ENCODE measurements at places on chromosomes 6 and 20.

- no peak for DNase-seq
These were observed 22.9 kb downstream of the OR2B2 start for GRCh38 chr6:27889275-27889627.

DNA sequence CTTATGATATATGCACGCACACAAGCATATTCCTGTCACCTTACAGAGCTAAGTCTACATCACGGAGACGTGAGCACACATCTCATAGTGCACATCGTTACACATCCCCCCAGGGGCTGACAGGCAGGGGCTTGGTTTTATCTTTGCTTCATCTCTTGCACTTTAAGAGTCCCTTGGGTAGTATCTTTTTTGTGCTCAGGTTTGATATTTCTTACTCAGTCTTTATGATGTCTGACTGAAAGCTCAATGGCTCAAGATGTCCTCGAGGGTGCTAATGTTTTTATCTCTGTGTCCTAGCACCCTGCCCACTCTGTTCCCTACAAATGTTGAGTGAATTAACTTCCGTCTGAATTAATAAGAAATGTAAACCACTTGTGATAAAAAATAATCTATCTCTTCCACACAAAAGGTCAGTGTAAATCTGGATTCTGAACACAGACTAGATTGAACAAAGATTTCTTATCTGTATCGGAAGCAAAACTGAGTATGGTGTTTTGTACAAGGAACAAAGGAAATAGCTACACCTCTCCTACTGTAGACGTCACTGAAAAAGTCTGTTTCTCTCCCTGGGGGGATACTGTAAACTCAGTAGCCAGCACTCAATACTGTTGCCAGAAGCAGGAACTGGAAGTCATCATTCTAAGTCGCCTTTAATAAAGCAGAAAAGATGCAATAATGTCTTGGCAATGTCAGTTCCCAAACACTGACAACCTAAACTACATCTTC lies 195.1 kb downstream of the PRKN start:
- no peak for DNase-seq

- DNase-seq = no peak
These were observed 374.6 kb upstream of the SYNCRIP start for GRCh38 chr6:86017236-86017635.

DNA sequence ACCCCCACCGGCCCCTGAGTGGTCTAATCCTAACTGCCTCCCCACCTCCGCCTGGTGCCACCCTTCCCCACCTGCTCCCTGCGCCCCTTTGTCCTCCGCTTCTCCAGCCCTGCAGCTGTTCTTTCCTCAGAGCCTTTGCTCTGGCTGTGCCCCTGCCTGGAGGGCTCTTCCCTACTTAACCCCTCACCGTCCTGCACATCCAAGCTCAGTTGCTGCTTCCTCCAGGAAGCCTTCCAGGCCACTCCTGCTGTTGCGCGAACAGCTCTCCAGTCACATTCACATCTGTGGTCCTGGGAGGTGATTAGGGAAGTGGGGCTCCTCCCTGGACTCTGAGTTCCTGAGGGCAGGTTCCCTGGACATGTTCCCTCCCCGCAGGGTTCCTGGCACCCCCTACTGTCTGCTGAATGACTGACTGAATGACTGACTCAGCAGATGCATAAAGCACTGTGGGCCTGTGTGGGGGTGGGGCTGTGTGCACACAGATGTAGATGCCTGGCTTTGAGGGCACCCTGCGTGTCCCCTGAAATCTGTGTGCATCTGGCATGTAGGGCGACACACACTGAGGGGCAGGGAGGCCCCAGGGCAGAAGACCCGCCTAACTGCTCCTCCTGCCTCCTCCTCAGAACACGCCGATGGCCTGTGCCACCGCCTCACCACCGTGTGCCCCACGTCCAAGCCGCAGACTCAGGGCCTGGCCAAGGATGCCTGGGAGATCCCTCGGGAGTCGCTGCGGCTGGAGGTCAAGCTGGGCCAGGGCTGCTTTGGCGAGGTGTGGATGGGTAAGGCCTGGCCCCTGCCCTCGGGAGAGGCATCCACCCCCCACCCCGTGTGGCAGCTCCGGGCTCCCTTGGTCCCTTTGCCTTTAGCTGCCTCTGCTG lies 51.4 kb downstream of the SRC start:
- no peak for DNase-seq

GRCh38 chr20:14407336-14407735 lies 69.9 kb upstream of the FLRT3 start:
- no peak for DNase-seq

DNA sequence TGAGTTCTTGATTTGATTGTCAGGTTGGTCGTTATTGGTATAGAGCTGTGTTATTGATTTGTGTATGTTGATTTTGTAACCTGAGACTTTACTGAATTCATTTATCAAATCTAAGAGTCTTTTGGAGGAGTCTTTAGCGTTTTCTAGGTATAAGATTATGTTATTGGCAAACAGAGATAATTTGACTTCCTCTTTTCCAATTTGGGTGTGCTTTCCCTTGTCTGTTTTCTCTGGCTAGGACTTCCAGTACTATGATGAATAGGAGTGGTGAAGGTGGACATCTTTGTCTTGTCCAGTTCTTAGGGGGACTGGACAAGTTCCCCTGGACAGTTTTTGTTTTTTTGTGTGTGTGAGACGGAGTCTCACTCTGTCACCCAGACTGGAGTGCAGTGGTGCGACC lies 17.4 kb downstream of the HLA-DOA start:
- DNase-seq = no peak

DNA sequence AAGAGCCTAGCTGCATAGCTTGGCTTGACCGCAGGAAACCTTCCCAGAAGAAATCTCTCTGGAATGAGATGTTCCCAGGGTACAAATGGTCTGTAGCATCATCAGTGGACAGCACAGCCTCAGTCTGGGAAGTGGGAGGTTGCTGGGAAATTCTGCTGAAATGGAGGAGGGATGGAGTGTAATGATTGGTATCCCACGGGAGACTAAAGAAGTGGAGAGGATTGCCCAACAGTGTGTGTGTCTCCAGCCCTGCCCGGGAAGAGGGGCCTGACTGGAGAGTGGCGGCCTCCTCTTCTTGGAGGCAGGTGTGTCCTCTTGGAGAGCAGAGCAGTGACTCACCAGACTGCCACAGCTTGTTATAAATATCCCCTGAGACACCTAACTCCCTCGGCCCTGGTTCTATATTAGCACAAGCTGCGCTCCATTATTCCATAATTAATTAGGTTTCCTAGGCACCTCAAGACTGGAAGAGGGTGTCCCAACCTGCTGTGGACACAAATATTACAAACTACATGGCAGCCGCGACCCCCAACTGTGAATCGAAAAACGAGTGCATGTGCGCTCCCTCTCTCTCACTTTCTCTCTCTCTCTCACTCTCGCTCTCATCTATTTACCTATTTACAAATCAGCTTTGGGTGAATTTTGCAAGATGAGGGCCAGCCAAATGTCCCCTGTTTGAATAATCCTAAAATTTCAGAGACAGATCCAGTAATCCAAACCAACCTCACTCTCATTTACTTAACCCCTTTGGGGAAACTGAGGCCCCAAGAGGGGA lies 68.8 kb downstream of the FGD2 start:
- no peak for DNase-seq

GRCh38 chr6:45746046-45746445 lies 269.6 kb downstream of the CLIC5 start:
- DNase-seq = no peak

DNA sequence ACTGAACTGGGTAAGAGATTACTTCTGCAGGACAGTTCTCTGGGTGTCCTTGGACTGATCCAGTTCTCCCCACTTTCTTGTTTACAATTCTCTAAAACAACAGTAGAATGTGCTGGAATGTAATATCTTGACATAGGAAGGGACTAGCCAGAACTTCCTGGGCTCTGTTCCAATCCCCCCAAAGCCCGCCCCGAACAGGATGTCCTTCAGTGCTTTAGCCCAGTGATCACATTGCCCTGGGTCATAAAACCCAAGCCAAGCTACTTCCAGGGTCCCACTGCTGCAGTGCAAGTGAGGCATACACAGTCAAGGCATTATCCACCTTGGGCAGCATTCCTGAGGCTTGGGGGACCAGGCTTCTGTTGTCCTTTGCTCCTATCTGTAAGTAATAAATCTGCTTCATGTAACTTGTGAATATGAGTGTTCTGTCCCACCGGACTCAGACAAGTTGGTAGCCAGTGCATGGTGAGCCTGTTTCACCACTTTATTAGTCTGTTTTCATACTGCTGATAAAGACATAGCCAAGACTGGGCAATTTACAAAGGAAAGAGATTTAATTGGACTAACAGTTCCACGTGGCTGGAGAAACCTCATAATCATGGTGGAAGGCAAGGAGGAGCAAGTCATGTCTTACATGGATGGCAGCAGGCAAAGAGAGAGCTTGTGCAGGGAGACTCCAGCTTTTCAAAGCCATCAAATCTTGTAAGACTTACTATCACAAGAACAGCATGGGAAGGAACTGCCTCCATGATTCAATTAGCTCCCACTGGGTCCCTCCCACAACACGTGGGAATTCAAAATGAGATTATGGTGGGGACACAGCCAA lies 23.5 kb downstream of the FITM2 start:
- DNase-seq = no peak

- DNase-seq = no peak
These were observed 158.5 kb downstream of the SYNDIG1 start for GRCh38 chr20:24627926-24628325.

- no peak for DNase-seq
These were observed 216.5 kb upstream of the RREB1 start for GRCh38 chr6:6891125-6891721.

DNA sequence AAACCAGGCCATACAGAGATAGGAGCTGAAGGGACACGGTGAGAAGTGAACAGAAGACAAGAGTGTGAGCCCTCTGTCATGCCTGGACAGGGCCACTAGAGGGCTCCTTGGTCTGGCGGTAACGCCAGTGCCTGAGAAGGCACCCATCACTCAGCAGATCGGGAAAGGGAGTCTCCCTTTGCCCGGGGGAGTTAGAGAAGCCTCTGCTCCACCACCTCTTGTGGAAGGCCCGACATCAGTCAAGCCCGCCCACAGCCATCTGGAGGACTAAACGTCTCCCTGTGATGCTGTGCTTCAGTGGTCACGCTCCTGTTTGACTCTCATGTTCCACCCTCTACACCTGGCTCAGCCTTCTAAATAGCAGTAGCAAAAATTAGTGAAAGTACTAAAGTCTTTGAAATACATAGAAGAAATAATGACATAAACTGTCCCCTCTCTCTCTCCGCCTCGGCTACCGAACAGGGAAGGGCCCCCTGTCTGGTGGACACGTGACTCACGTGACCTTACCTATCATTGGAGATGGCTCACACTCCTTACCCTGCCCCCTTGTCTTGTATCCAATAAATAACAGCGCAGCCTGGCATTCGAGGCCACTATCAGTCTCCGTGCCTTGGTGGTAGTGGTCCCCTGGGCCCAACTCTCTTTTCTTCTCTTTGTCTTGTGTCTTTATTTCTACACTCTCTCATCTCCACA lies 66.7 kb downstream of the RPP21 start:
- DNase-seq = peak; percentile 76

DNA sequence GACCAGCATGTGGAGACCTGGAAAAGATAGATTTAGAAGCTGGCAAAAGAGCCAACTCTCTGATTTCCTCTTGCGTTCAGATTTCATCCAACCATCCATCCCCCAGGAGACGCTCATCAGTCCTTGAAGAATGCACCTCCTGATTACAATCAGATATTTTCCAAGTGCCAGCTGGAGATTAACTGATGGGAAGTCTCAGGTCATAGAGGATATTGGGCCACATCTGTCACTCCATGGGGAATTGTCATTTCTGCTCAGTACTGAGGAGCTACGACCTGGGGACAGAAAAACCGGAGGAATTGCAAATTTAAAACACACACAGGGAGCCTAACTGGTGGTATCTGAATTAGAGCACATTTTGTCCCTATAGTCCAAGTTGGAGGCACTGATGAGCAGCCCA lies 496.2 kb upstream of the SULF2 start:
- no peak for DNase-seq

- no peak for DNase-seq
These were observed 23.3 kb upstream of the BCAS1 start for GRCh38 chr20:54093423-54094267.

DNA sequence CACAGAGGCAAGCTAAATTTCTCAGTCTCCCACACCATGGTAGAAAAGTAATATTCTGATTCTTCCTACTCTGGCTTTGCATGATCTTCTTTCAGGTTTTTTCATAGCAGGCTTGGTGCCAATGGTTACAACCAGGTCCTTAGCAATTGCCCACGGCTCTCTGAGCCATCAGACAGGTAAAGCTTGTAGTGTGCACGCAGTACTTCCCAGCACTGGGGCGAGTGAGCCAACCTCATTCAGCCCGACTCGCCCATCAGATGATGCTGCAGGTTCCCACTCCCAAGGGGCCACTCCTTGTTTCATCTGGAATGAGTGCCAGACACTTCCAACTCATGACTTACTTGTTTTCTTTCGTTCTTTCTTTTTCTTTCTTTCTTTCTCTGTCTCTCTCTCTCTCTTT lies 78.3 kb downstream of the PERP start:
- no peak for DNase-seq

DNA sequence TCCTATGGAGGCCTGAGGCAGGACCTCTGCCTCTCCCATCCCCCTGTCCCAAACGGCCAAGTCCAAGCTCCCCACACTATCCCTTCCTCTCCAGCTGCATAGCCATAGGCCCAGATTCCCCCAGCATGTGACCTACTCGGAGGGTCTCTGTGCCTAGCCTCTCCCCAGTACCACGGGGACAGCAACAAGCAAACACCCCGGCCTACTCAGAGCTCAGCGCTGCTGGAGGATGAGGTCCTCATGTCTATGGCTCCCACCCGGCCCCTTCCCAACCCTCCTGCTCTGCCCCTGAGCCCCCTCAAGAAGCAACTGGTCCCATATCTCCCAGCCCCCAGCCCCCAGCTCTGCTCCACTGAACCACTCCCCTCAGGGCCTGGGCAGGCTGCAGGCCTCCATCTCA lies 24.2 kb downstream of the RNASET2 start:
- no peak for DNase-seq

- no peak for DNase-seq
These were observed 581.4 kb upstream of the GJE1 start for GRCh38 chr6:141551318-141551717.

- DNase-seq = no peak
These were observed 15.0 kb upstream of the RSPO3 start for GRCh38 chr6:127103482-127103881.

DNA sequence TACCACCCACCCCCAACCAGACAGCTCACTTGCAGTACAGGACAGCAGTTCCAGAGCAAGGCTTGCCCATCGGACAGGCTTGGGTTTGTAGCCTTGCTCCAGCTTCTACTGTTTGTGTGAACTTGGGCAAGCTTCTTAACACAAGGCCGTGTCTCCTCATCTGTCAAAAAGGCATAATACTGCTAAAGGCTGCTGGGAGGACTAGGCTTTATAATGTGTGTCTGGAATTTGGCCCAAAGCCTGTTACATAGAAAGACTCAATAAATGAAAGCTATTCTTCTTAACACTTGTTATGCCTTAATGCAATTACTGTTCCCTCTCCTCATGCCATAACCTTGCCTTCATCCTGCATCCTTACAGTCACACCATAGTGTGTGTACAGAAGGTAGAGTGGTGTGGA lies 43.4 kb downstream of the LYRM4 start:
- no peak for DNase-seq

GRCh38 chr6:39361657-39362486 lies 39.4 kb upstream of the KCNK16 start:
- DNase-seq = peak; percentile 78

All from upper lobe of right lung (tissue), 1 donor.